GM20000 (cell line): ENCODE measurements at places on chromosomes 2 and 18.
A peak's percentile ranks its signal among the peaks of the same experiment; 100 is the strongest.

DNA sequence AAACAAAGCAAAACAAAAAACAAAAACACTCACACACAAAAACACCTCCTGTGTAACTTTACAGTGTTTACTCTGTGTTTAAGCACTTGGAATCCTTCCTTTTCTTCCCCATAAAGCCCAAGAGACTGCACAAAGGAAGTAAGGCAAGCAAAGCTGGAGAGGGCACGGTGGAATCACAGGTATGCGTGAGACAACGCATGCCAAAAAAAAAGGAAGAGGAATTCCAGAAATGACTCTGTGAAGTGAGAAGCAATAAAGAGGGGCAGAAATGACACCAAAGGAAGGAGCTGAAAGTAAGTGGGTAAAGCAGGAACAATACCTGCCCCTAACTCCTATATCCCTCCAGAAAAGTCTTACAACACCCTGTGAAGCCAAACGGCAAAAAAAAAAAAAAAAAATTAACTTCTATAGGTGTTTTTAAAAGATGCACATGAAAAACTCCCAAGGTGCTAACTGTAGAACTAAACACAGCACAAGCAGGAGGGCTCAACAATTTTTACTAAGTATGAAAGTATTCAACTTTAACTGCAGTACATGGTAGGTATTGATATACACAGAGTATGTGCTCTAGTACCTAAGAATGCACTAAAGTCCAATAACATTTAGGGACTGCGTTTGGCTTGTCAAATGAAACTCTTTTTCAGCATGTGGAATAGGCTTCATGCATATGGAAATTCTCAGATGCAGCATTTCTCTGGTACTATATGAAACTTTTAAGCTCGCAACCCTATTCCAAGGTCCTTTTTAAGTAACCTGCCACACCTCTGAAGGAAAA, 9.1 kb downstream of the RND3 start:
- no peak for DNase-seq

DNA sequence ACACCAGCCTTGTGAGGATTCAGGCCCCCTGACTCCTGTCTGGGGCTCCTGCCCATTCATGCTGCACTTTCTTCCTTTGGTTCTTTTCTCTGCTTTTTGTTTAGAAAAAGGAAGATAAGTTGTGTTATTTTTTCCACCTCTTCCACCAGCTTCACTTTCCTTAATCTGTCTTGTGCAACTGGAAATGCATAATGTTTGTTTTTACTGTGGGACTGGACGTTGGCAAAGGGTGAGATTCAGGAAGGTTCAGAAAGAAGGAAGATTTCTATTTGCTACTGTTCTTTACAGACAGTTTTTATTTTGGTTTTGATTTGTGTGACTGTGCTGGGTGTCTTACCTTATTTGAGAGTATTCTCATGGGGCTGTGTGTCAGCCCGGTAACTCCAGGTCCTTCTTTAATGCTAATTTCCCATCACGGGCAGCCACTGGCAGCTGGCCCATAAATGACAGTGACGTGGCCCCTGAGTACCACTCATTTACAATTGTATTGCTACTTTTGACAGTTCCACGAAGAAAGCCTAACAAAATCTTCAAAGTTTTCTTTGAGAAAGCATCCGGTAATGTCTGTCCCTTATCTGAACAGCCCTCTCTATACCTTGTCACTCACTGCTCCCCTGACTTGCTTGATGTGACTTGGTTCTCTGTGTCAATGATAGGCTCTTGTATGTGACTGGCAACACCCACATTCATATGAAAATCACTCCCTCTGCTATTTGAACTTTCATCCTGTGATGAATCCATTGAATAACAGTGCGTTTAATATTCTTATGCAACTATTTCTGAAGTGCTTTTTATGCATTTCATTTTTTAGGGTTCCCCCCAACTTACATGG, 32.7 kb downstream of the RHBDD1 start:
- DNase-seq, result no peak

GRCh38 chr2:203596183-203596582, 61.1 kb upstream of the RAPH1 start:
- DNase-seq, result no peak

- DNase-seq, result no peak
Measured at GRCh38 chr18:70501358-70501757, 212.5 kb downstream of the SOCS6 start.

DNA sequence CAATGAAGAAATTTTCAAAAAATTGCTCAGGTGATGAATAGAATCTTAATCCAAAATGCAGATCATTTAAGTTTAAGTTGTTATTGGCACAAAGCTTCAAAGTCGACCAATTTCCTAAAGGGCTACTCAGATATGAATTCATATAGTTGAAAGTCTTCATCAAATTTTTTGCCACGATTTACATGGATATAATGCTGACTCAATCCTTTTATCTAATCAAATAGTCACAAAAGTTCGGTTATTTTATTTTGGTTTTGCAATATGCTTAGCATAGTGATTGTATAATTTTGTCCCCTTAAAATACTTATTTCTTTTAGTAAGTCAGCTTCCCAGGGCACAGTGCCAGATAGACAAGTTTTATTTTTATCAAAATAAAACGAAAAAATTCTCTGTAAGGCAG, 227.3 kb downstream of the CD226 start:
- DNase-seq, result no peak

DNA sequence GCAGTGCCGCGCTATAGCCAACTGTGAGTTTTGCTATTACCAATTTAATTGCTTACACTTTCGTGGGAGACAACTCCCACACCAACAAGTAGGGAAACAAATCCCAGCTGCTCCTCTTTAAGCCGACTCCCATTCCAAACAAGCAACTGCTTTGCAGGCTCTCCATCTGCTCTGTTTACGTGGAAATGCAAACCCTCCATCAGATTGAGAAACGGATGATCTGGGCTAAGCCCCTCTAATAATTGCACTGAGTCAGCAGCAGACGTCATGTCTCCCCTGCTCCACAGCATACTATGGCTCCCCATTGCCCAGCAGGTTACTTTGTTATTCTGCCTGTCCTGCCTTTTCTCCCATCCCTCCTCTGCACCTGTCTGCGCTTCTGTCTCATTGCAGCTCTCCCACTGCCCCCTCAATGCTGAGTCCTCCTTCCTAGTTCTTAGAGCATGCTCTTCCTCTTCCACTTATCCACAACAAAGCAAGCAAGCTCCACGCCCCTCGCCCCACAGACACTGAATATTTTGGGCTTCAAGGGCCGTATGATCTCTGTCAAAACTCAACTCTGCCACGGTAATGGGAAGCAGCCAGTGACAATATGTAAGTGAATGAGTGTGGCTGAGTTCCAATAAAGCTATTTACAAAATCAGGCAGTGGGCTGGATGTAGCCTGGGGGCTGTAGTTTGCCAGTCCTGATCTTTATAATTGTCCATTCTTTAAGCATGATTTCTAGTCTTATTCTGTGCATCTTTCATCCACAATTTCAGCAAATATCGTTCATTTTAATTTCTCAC, 39.5 kb upstream of the ARL4C start:
- DNase-seq, result no peak

GRCh38 chr2:69073928-69074570, 61.1 kb downstream of the ANTXR1 start:
- DNase-seq, result no peak

DNA sequence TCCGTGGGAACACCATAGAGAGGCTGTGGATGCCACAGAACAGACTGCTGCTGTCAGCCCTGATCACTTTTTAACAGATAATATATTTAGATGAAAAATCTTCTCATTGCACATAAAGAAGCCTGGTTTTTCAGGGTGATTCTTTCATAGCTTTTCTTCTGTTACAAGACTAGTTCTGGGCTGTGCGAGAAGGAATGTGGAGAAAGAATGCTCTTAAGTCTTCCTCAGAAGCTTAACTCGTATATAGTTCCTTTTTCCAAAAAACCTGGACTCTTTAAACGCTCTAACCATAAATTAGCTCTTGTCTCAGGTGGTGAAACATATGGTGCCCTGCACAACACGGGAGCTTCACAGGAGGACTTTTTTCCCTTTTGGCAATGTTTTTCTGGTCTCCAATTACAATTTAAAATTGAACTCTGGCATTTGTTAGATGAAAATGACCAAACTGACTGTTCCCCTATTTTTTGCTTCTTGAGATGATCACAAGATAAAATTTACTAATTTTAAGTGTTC, 125.9 kb upstream of the SMAD7 start:
- no peak for DNase-seq

GRCh38 chr18:31504455-31505147, 6.6 kb downstream of the DSG2 start:
- DNase-seq, result no peak

- no peak for DNase-seq
Measured at GRCh38 chr2:233982421-233983121, 65.4 kb downstream of the TRPM8 start.

DNA sequence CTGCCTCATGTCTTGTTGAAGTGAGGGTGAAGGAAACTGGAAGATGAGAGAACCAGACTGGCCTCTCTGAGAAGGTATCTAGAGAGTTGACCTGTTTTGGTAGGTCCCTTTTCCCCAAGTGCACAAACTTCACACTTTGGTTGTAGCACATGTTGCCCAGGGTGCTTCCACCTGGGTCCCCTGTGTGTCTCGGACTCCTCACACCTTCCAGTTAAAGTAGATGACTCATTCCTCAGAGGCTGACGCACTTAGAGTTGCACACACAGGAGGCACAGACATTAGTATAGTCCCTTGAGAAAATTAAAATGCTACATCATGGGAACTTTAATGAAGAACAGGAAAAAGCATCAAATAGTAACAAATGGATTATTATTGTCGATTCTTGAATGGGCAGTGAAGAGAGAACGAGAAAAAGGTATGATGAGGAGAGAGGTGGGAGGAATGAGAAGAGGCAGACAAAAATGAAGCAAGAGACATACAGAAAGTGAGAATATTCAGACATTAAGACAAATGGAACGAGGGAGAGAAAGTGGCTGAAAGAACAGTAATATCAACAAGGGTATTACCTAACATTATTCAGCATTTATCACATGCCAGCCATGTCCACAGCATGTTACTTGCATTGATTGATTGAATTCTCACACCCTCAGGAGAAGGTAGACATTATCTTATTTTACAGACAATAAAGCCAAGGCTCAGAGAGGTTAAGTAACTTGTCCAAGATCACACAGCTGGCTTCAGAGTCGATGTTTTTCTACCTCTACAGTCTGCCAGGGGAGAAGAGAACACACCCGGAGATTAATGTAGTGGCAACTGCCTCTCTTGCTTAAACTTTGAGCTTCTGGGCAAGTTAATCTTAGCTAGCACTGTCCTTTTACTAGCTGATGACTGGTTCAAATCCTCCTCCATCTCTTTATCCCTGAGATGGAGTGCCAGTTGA, 68.6 kb downstream of the FHOD3 start:
- peak; percentile 29 for DNase-seq

GRCh38 chr18:58657081-58657480, 14.2 kb upstream of the MALT1 start:
- DNase-seq, result no peak

DNA sequence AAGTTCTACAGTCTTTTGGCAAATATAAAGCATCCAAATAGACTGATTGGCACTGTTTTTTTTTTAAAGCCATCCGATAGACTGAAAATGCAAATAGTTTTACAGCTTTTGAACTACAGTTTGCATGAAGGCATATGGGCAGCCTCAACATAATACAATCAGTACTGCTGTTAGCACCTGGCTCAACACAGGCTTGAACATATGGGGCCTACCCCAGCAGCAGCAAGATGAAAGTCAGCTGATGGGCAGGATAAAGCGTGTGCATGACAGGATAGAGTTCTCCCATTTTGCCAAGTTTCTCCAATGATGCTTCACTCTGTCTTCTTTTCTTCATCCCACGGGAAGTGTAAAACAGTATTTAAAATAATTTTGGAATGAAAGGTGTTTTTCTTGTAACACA, 1.3 kb upstream of the AKAIN1 start:
- no peak for DNase-seq

- no peak for DNase-seq
Measured at GRCh38 chr18:48544116-48544515, 5.3 kb downstream of the CTIF start.

DNA sequence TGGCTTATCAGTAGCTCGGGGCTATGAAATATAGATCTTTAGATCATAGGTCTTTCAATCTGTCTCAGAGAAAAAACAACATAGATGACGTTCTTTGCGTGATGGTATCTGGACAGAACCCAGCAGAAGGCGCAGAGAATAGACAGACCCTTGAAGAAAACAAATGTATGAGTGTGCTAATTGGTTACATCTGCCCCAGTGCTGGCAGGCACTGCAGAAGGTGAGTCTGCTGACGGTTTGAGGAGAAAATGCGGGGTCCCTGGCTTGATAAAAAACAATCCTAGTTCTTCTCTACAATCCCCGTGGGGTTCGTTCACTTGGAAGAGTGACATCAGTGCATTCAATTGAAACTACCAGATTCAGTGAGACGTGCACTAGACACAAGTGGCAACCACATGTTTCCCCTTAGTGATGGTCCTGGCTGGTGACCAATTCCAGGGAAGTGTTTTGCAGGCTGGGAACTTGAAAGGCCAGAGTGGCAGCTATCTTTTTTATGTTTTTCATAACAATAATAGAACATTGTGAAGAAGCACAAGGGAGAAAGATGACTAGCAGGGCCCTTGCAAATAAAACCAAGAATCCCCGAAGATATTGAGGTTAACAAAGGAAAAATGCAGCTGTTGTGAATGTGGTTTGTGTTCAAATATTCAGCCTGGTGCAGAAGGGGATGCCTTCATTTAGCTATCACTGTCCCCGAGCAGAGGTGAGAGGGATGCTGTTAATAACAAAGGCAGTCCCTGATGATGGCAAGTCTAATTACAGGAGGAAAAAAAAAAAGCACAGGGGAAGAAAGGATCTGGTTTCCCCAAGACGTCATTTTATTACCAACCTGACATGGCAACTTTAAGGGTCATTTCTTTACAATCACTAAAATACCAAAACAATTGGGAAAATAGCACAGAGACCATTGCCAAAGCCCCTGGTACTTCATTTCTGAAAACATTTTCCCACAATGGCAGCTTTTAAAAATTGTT, 337.6 kb upstream of the FIGN start:
- DNase-seq, result no peak

DNA sequence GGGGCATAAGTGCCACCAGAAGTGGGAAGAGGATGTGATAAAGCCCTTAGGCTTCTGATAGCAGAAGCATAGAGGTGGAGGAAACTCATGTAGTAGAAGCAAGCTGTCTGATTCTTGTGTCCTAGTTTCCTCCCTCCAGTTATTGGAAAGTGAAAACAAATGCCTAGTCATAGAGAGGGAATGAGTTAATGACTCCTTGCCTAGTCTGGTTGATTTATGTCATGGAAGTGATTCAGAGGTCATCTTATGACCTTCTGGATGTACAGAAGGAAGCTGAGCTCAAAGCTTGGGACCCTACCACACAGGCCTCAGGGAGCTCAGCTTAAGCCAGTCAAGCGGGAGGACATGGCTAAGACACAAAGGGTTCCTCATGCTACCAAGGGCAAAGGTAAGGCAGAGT, 232.2 kb downstream of the THSD7B start:
- no peak for DNase-seq
